ENCODE measurements at places on chromosomes 13 and 19.

- H3K36me3 ChIP-seq = no peaks in the 10 kb centered on the region
- no peak overlapping the region for H3K4me3 ChIP-seq
- no peaks in the 10 kb centered on the region for H3K27me3 ChIP-seq
- H3K27ac ChIP-seq = no peak overlapping the region
- H3K4me1 ChIP-seq = peaks cover 5% of the 10 kb centered on the region
Observed at GRCh38 chr19:32878988-32879387, 9.4 kb upstream of the SLC7A9 start.

- H3K4me3 ChIP-seq = no peak overlapping the region
- no peaks in the 10 kb centered on the region for H3K27me3 ChIP-seq
- H3K4me1 ChIP-seq = no peaks in the 10 kb centered on the region
- DNase-seq = no peak
Observed at GRCh38 chr13:78160793-78161192, 242.2 kb upstream of the EDNRB start.

DNA sequence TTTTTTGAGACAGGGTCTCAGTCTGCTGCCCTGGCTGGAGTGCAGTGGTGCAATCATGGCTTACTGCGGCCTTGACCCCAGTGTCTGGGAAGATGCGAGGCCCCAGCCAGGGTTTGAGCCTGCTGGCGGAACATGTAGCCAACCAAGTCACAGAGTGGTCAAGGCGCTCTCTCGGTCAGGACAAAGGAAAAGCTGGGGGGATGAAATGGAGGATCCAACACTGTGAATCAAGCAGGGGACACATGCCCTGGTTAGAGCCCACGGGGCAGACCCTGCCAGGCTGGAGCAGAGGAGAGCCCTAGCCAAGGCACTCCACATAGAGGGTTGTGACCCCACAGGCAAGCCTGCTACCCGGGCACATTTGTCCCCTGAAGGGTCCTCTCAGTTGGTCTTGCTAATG is 10.1 kb downstream of the TUBA3C start:
- H3K4me3 ChIP-seq = no peak overlapping the region
- DNase-seq = no peak
- H3K27me3 ChIP-seq = no peaks in the 10 kb centered on the region
- no peaks in the 10 kb centered on the region for H3K36me3 ChIP-seq
- no peak overlapping the region for H3K27ac ChIP-seq
- H3K4me1 ChIP-seq = no peaks in the 10 kb centered on the region

- no peaks in the 10 kb centered on the region for H3K27me3 ChIP-seq
- no peak overlapping the region for H3K27ac ChIP-seq
- no peak overlapping the region for H3K4me3 ChIP-seq
- DNase-seq = no peak
- H3K4me1 ChIP-seq = peaks cover 21% of the 10 kb centered on the region
Observed at GRCh38 chr13:51768378-51768921, 35.5 kb downstream of the DHRS12 start.

Data from activated CD4-positive, alpha-beta T cell treated with anti-CD3 and anti-CD28 coated beads, Interleukin-2, amount 10 ng/mL, durations not matched to agents 7 days and 5 days (primary cell).